ENCODE measurements at places on chromosomes 4 and X.

- DNase-seq, result no peak
These were observed 6.2 kb downstream of the GK start for GRCh38 chrX:30659421-30659820.

DNA sequence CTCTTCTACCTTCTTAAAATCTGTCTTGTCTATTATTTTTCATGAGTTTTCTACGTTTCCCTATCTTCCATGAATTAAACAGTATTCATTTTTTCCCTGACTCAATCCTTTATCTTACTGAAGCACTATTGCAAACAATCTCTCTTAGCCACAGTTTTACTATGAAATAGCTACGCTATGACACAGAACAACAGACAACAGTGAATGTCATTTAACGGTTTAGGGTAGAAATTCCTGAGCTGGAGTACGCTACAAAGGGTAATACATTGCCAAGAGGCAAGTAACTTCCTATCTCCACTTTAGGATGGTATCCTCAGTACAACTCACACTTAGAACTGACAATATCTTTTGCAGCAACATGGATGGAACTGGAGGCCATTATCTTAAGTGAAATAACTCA, 552.6 kb downstream of the INPP4B start:
- no peak for DNase-seq

DNA sequence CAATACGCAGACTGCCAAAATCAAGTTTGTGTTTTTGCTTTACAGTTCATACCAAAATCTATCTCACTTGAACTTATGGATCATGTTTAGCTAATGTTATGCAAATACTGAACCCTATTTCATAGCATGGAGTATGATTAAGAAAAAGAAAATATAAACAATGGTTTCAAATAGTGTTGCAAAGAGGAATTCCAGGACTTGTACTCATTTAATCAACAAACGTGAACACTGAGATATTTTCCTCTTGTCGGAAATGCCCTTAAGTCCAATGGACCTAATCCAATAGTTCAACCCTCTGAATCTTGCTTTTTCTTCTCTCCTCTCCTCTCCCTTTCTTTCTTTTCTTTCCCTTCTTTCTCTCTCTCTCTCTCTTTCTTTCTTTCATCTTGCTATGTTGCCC, 30.8 kb downstream of the RASL11B start:
- no peak for DNase-seq

- peak; percentile 22 for DNase-seq
These were observed 145.6 kb upstream of the SCML1 start for GRCh38 chrX:17591741-17592110.

GRCh38 chr4:114603497-114603896, 4.9 kb downstream of the UGT8 start:
- DNase-seq, result no peak

GRCh38 chrX:79556800-79557199, 189.7 kb upstream of the ITM2A start:
- no peak for DNase-seq

GRCh38 chrX:148815218-148815961, 315.0 kb downstream of the AFF2 start:
- no peak for DNase-seq

GRCh38 chr4:168163106-168163505, 70.8 kb downstream of the ANXA10 start:
- DNase-seq, result no peak

DNA sequence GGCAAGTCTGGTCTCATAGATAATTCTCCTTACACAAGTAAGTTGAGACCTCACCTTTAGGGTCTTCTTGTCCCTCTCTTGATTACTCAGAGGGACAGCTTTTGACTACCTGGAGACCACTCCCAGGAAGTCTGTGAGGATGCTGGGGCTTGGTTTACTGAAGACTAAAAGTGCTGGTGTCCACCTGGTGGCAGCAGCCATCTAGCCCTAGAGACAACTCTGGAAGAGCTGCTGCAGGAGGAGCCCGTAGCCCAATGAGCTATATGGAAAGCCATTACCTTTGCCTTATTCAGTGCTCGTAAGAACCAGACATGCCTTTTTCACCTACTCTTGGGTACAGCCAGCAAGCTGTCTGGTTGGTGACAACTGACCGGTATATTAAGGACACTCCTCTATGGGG, 7.3 kb downstream of the FGFBP2 start:
- DNase-seq, result no peak

DNA sequence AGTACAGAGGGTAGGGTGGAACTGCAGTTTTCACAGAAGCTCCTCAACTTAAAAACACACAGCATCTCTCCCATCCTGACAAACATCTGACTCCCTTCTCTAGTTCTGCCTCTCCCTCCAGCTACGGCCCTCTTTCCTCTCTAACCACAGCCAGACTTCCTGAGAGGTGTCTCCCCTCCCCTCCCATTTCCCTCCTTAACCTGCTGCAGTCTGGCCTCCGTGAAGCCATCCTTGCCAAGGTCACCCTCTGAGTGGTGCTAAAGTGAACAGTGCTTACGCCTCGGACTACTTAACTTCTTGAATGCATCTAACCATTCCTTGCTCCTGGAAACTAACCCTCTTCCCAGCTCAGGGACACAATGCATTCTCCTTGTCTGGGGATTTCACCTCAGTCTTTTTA, 53.3 kb downstream of the RTL5 start:
- no peak for DNase-seq

DNA sequence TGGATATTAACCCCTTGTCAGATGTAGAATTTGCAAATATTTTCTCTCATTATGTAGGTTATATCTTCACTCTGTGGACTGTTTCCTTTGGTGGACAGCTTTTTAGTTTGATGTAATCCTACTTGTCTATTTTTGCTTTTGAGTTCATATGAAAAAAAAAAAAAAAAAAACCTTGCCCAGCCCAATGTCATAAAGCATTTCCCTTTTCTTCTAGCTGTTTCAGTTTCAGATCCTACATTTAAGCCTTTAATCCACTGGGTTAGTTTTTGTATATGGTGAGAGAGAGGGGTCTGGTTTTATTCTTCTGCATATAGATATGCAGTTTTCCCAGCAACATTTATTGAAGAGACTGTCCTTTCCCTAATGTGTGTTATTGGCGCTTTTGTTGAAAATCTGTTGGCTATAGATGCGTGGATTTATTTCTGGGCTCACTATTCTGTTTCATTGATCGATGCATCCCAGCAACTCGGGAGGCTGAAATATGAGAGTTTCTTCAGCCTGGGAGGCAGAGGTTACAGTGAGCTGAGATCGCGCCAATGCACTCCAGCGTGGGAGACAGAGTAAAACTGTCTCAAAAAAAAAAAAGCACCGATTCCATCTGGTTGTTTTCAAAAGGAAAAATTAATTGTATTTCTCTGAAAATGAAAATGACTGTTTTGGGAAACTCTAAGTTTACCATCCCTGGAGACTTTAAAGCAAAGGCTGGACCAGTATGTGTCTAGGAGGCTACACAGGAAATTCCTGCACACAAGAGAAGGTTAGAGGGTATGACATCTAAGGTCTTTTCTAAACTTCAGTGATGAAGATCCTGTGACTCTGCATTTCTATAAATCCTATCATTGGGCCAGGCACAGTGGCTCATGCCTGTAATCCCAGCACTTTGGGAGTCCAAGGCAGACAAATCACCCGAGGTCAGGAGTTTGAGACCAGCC, 35.6 kb downstream of the STEEP1 start:
- no peak for DNase-seq

DNA sequence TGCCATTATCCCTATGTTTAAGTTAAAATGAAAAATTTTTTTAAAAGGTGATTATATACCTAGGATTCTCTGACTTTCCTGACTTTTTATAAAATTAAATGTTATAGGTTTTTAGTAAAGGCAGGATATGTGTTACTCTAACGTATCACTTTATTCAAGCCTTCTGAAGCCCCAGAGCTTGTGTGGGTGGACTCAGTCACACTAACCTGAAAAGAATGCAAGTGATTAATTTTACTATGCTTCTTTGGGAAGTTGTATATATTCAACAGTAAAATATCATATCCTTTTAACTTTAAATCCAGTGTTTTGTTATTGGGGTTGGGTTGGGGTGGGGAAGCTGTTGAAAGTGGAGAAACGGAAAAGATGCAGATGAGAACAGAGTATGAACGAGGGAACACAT, 22.8 kb downstream of the PDLIM3 start:
- DNase-seq, result no peak

- no peak for DNase-seq
These were observed 107.6 kb downstream of the GASK1B start for GRCh38 chr4:158065176-158065575.

DNA sequence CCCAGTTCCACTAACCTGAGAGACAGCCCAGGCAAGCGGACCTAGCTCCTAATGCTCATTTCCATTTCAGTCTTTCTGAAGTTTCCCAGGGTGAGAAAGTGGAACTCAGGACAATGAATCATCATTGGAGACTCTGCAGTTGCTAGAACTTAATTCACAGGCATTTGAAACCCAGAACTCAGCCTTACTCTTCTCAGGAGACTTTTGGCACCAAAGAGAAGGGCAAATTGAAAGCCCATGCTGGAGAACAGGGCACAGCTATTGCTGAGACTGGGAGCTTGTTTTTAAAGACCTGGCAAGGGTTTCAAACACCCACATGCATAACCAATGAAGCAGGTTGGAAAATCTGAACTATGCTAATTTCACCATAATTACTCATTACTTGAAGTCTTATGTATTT, 36.0 kb downstream of the BST1 start:
- DNase-seq, result no peak

DNA sequence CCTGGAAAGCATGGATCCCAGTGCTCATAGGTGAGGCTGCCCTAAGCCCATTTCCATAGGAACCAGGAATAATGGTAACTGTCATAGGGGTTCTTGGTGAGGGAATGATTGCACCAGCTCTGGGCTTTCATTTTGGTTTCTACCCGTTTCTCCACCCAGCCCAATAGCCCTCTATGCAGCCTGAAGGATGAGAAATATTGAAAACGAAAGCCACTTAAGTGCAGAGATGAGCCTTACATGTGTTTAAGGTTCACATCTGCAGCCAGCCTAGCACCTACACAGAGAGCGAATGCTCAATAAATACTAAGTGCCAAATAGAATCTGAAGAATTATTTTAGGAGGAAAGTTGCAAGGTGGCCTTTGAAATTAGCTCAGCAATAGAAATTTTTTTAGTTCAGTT, 60.4 kb downstream of the MCF2 start:
- DNase-seq, result no peak

DNA sequence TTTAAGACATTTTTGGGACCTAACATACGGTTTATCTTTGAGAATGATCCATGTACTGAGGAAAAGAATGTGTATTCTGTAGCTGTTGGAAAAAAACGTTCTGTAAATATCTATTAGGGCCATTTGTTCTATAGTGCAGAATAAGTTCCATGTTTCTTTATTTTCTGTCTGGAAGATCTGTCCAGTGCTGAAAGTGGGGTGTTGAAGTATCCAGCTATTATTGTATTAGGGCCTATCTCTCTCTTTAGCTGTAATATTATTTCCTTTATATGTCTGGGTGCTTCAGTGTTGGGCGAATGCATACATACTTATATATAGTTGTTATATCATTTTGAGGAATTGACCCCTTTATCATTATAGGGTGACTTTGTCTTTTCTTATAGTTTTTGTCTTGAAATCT, 24.7 kb downstream of the MAGEC1 start:
- DNase-seq, result no peak

DNA sequence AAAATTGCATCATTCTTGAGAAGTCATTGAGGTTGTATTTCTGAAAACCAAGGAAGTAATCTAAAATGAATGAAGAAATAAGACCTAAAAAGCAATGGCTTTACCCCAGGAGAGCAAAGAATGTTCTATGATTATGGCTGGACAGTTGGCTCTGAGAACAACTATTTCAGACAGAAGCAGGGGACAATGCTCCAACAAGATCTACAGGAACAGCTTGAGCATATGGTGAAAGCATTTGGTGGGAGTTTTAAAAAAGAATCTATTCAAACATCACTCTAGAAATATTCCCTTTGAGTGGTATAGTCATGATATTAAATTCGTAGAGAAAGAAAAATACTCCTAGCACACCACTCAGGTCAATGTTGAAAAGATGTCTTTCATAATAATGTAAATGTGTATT, 26.7 kb downstream of the DYNLT3 start:
- DNase-seq, result no peak

GRCh38 chr4:7160951-7161440, 31.3 kb upstream of the SORCS2 start:
- no peak for DNase-seq

DNA sequence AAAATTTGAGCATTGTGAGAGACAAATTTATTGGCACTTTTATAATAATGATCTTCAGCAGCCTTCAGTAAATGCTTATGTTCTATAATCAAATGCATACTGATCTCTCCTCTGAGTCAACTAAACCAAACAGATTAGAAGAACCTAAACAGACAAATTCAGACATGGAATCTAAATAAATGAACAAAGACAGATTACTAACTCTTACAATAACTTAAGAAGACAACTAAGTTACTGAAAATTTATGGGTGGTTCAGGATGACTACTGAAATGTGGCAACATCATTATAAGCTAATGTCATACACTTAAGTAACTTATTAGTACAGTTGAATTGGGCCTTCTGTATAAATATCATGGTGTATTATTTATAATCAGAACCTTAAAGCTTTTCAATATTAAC, 127.3 kb downstream of the NEK1 start:
- no peak for DNase-seq

- DNase-seq, result no peak
These were observed at the start of gene TREX2 for GRCh38 chrX:153445856-153446635. TSS of gene TREX2 (minus strand) at chrX:153446056. CDS start at chrX:153445430, 626 bp downstream.

- DNase-seq, result no peak
These were observed 131.6 kb downstream of the HMX1 start for GRCh38 chr4:8739820-8740665.

- no peak for DNase-seq
These were observed 33.9 kb upstream of the AFAP1 start for GRCh38 chr4:7973545-7973981.

DNA sequence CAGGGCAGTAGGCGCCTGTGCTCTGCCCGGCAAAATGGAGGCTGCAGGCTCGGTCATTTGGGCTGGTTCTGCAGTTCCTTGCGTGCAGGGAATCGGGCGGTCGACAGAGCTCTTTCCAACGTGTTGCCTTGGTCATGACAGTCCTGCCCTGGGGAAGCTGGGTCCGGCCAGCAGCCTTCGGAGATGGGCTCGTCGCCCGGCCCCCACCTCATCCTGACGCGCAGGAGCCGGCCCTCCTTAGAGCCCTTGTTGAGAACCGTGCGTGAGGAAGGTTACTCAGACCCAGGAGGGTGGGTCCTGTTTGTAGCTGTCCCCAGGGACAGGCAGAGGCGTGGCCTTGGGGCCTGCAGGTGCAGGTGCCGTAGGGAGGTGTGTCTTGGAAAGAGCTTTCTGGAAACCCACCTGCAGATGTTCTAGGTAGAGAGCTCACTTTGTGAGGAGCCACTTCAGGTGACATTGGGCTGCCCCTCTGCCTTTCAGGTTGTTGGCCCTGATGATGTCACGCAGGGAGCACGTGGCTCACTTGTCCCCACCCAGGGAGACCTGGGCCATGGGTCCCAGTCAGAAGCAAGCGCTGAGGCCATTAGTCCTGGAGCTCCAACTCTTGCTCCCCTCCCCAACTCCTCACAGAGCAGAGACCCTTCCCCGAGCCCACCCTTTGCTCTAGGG, 15.2 kb upstream of the HGFAC start:
- DNase-seq, result no peak

GRCh38 chrX:71618303-71618721, at the start of gene CXCR3:
TSS of gene CXCR3 (minus strand) at chrX:71618511. CDS start at chrX:71618449, 62 bp downstream.
- no peak for DNase-seq
